Stimulated activated CD4-positive, alpha-beta T cell treated with anti-CD3 and anti-CD28 coated beads, Interleukin-4, amount 100 ng/mL, for 24 hours (primary cell): ENCODE measurements at places on chromosomes 1 and 21.

GRCh38 chr21:41581592-41582228, 73.8 kb upstream of the TMPRSS2 start:
- DNase-seq, result no peak

GRCh38 chr1:217078078-217078690, 355.0 kb upstream of the ESRRG start:
- no peak for DNase-seq

- no peak for DNase-seq
These were observed 581.1 kb downstream of the KCNT2 start for GRCh38 chr1:196027127-196027526.

DNA sequence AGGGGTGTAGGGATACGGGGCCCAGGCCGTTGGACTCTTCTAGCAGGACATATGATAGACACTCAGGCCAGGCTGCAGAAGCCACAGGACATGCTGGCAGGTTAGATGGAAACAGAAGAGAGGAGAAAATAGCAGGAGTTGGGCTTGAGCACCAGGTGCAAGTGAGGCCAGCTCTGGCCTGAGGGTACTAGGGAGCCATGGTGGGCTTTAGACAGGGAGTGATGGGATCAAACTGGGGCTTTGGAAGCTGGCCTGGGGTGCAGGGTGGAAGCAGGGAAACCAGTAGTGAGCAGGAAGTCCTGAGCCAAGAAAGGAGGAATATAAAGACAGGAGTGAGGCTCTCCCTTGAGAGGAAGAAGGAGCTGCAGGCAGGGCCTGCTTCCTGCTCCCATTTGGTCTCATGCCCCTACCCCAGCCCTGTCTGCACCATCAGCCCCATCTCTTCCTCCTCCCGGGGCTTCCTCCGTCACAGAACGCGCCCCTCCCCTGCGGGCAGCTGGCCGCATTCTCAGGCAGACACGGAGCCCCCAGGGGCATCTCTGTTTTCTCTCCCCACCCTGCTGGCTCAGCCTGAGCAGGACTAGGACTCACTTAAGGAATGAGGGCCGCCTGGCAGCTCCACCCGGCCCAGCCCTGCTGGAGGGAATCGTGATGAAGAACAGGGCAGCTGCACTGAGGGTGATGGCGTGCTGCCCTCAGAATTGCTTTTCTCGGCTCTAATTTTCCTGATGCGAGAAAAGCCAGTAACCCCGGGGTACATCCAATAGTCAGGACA, 165.5 kb upstream of the TMEM51 start:
- DNase-seq, result no peak

- DNase-seq, result peak; percentile 58
These were observed 5.8 kb upstream of the CHI3L2 start for GRCh38 chr1:111221633-111222291.

DNA sequence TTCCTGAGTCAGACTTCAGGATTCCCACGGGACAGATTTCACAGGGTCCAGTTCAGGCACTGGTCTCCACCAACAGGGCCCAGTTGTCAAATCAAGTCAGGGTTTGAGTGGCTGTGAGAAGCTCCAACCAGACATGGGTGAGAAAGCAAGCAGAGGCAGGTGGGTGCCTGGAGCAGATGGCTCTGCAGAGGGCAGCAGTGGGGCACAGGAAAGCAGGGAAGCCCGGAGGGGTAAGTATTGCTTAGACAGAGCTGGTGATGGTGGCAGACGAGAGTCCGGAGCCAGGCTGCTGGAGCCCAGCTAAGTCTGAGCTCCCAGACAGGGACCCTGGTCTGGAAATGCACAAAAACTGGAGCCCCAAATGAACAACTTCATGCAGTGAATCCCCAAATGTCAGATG, 40.4 kb downstream of the RIMS3 start:
- no peak for DNase-seq

DNA sequence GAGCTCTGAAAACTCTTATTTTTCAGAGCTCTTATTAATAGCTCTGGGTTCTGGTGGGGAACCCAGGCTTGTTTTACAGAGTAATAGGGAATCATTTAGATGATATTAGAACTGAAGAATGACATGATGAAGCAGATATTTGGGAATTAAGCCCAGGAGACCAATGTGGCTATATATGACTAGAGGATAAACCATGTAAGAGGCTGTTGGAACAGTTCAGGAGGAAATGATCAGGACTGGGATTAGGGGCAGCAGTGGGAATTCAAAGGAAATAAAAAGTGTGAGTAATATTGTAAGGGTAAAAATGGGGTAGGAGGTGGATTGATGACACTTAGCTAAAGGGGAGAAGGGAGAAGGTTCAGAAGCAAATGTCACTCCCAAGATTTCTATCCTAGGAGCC, 58.6 kb downstream of the GIPC2 start:
- no peak for DNase-seq

GRCh38 chr1:116694524-116694923, 27.0 kb upstream of the IGSF3 start:
- no peak for DNase-seq

GRCh38 chr1:216929870-216930582, 206.8 kb upstream of the ESRRG start:
- DNase-seq, result no peak

GRCh38 chr1:6124341-6124740, 55.8 kb downstream of the CHD5 start:
- DNase-seq, result no peak

DNA sequence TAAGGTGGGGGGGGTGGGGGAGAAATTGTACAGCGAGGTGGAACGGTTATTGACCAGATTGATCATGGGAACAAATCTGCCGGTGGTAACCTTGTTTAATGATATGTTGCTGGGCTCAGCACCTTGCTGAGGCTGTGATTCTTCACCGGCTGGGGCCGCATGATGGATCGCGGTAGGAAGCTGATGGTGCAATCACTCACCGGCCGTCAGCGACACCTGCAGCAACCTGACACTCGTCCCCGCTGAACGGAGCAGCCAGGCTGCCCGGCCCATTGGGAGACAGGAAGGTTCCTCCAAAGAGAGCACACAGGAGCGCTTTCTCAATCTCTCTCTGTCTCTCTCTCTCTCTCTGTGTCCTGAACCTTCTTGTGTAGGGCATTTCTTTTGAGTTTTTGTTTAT, 128.5 kb upstream of the RRP15 start:
- DNase-seq, result no peak

DNA sequence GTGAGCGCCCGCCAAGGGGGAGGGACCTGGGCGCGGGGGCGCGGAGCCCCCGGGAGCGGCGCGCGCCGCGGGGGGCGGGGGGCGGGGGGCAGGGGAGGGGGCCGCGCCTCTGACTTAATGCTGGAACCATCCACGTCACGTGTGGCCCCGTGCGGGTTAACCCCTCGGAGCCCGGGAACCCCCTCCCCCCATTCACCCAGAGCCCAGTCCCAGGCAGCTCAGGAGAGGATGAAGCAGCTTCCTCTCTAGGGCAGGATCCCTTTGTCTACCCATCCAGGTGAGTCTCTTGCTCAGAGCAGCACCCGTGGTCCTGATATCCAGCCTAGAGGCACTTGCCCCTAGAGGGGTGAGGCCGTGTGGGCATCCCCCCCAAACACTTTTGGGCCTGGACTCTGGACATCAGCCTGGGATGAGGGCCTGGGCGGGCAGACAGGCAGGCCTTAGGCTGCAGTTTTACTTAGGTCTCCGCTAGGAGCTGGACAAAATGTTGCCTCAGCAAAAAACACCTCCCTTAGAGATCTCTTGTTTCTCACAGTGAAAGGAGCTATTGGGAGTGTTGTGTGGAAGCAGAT, at the start of gene ALX3:
TSS of gene ALX3 (minus strand) at position 2 of the 572 bp plus-strand sequence. CDS start 60 bp downstream, outside the sequence.
- DNase-seq, result no peak

DNA sequence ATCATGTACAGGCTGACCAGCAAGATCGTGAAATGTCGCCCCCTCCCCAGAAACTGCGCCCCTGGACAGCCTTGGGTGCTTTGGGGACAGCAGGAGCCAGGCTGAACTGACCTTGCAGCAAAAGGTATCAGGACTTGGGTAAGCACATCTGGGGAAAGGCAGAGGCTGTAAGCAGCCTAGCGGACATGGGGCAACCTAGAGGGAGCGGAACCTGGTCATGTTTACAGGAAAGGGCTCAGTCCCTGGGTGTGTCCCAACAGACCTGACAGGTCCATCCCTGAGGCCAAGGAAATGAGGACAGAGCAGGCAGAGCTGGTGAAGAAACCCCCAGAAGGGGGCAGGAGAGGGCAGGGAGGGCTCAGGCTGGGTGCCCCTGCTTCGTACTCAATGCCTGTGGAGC, 3.1 kb upstream of the S100A8 start:
- DNase-seq, result no peak

- no peak for DNase-seq
These were observed 150.1 kb downstream of the HIVEP3 start for GRCh38 chr1:41768583-41768982.

GRCh38 chr1:161074676-161075368, 5.1 kb upstream of the ARHGAP30 start:
- DNase-seq, result no peak

DNA sequence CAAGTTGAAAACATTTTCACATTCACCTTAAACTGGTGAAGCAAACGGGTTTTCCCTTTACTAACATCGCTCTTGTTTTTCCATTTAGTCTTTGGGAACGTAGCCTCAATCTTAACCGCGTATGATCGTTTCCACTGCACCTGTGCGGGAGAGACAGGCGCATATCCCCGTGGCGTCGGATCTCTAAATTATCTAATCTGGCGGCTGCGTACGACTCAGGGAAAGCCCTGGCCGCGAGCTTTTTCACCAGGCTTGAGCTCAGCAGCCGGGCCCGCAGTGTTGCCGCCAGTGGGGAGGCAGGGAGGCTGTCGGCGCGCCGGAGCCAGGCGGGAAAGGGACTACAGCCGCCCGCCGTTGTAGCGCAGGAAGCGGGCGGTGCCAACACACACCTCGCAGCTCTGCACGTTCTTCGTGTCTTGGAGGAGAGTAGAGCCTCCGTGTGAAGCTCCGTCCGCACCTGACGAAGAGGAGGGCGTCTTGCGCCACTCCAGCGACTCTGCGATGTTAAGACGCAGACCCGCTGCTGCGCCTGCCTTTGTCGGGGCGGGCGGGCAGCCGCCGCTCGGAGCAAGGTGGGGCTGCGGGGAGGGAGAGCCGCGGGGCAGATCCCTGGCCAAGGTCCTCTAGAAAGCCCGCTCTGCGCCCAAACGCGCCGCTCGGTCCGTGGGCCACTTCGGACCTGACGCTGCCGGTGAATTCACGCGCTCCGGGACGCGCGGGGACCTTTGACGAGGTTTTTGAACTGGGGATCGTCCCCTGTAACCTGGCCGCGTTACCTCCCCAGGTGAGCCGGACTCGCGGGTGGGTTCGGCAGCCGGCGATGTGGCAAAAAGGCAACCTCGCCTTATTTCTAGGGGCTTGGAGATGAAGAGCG, 18.5 kb upstream of the TBX15 start:
- no peak for DNase-seq

GRCh38 chr21:38769191-38769780, 36.4 kb upstream of the ETS2 start:
- peak; percentile 18 for DNase-seq

GRCh38 chr1:244335456-244335855, 116.3 kb downstream of the ADSS2 start:
- DNase-seq, result no peak

DNA sequence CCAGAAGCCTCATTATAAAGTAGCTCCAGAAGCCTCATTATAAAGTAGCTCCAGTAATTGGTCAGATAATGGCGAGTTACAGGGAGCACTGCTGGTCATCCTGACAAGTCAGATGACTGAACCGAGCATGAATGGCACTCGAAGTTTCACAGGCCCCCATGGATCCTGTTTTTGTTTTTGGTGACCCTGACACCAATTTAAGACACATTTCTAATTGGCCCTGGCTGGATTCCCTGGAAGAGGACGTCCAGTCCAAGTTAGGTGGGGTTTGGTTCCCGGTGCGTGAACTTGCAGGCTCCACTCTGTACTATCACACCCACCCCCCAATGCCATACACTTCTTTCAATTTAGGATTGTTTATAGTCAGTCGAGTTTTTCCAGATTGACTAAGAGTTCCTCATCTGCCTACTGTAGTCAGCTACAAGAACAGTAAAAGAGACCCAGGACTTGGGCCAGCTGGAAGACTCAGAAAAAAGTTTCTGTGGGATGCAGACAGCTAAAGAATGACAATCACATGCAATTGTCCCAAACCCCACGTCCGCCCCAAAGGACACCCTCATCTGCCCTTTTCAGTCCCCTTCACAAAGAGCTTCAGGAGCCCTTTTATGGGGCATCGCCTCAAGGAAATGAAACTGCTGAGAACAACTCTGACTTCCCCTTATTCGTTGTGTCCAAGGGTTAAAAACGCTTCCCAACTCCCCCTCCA, 2.7 kb downstream of the DHRS3 start:
- no peak for DNase-seq

DNA sequence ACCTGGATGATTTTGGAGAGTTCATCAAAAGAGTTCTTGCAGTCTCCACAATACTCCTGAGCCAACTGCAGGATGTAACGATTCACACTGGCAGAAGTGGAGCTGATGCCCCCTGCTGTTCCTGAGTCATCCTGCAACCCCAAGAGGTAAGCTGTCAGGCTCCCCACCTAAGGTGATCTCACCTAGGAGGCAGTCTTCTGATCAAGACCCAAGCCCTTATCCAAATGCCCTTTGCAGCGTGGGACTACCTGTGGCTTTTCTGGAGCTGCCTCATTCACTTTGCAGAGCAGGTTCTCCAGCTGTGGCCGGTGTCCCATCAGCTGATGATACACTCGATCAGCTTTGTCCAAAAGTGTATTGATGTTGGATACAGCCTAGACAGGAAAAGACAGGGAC, 96.4 kb downstream of the UBR4 start:
- DNase-seq, result peak; percentile 21

- no peak for DNase-seq
These were observed 153.4 kb downstream of the SDCCAG8 start for GRCh38 chr1:243409284-243409683.
